Right ventricle myocardium superior (tissue), 1 donor: ENCODE measurements at places on chromosomes 13 and 19.

DNA sequence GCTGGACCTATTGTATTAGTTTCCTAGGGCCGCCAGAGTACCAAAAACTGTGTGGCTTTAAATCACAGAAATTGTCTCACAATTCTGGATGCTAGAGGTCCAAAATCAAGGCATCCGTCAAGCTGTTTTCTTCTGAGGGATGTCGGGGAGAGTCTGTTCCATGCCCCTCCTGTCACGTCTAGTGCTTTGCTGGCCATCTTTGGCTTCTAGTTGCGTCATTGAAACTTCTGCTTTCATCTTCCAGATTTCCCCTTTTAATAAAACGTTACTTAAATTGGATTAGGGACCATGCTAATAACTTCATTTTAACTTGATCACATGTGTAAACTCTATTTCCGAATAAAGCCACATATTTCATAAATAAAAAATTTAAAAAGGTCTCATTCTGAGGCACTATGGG lies 47.5 kb downstream of the TRPM4 start:
- DNase-seq, result no peak

GRCh38 chr19:51140441-51140840 lies 1.7 kb upstream of the SIGLEC7 start:
- DNase-seq, result no peak

- DNase-seq, result no peak
These were observed 17.6 kb upstream of the AKAP8 start for GRCh38 chr19:15397236-15397635.

DNA sequence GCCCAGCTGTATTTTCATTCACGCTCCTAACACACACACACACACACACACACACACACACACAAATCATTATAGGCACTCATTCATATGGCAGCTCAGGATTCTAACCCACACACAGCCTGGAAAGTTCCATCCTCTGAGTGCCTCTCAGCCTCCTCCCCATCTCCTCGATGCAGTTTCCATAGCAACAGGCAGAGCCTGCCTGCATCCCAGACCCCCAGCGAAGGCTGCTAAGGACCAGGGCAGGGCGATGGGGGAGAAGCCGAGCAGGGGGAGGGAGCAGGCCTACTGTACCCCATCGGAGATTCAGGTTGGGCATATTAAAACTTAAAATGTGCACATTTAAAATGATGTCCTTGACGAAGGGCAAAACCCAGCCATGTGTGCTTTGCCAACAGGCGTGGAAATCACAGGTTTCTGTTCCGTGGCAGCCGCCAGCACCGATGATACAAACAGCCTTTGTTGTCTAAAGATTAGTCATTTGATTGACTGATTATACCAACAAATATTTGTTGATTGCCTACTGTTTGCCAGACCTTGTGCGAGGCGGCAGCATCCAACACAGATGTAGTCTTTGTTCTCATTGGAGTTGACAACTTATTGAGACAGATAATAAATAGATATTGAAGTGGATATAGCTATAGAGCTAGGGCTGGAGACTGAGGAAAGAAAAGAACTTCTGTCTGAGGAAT lies 43.8 kb upstream of the USP29 start:
- no peak for DNase-seq

DNA sequence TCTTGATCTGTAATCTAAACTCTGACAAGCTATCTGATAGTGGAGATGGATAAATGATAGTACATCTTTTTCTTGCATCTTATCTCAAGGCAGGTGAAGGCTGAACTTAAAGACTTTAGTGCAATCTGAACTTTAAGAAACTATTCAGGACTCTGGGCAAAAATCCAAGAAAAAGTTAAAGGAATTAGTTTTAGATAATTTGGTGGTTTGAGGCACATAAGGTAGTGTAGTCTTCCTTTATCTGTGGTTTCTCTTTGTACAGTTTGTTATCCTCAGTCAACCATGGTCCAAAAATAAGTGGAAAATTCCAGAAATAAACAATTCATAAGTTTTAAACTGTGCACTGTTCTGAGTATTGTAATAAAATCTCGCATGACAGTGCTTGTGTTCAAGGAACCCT lies 172.9 kb downstream of the UGGT2 start:
- DNase-seq, result no peak

- DNase-seq, result no peak
These were observed 12.3 kb upstream of the ZBTB32 start for GRCh38 chr19:35692010-35692409.
